Endothelial cell of umbilical vein (primary cell): ENCODE measurements at places on chromosomes 1 and 21.

- DNase-seq: peak; percentile 83
These were observed 130.4 kb downstream of the AK5 start for GRCh38 chr1:77412069-77412819.

GRCh38 chr1:172909606-172910326 lies 141.0 kb downstream of the TNFSF18 start:
- peak; percentile 97 for DNase-seq

GRCh38 chr1:12132078-12132477 lies 34.7 kb upstream of the TNFRSF1B start:
- no peak for DNase-seq

DNA sequence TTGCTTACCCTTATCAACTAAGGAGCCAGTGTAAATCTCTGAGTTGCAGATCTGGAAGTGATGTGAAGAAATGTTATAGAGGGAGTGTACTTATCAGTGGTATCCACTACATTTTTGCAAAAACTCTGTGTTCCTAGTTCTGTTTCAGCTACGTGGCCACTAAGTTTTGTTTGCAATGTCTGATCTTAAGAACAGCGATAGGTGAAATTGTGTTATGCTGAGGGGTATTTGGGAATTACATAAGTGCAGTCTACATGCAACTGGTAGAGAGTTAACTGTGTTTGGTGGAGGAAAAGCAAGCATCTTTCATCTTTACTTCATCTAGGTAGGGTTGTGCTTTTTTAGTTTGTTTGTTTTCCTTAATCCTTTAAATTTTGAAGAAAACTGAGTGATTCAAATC lies 198.8 kb upstream of the SGIP1 start:
- DNase-seq: peak; percentile 63

- no peak for DNase-seq
These were observed 10.0 kb downstream of the HES2 start for GRCh38 chr1:6409733-6410132.

DNA sequence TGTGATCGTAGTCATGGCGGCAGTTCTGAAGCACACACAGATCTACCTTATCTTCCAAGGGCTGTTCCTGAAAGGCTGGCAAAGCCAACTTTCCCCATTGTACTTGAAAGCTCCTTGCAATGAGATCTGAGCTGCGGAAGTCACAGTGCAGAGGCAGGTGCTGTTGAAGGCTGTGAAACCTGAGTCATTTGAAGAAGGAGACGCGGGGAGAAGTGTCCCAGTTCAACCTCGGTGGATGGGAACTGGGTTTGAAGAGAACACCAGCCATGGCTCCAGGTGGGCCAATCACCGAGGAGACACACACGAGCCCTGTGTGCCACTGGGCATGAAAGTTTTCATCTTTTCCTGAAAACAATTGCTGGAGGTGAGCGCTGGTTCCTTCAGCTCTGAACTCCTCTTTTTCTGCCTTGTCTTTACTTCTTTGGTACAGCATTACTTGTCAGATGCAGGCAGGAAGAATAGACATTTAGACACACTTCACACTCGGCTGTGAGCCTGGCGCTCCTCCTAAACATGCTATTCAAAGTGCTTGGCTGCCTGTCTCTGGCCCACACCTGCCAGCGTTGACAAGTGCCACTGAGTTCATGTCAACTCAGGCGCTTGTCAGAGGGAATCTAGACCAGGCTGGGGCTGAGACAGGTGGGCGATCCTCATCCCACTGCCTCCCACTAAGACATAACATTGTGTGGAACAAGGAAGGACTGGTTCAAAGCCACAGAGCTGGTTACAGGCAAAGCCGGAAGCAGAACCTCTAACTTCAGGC lies 25.7 kb upstream of the PDE9A start:
- no peak for DNase-seq

DNA sequence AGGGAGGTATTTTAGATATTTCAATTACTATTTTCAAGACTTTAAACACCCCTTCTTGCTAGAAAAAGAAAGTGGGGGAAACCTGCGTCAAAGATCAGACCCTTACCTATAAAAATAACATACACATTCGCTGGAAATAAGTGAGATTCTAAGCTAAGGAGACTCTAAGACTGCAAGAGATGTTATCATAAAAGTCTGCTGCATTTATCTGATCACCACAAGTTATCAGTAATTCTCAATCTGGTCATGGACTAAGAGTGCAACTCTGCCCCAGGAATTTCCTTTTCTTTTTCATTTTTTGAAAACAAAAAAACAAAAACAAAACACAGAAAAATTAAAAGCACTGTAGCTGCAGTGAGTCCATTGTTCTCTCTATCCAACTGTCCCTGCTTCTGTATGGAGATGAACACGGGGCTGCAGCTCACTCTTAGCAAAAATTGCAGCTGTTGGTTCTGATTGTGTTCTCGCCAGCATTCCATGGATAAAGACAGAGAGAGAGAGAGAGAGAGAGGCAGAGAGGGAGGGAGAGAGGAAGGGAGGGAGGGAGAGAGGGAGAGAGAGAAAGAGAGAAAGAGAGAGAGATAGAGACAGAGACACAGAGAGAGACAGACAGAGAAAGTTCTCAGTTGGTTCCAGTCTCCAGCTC lies 14.1 kb downstream of the XKR8 start:
- DNase-seq: no peak

GRCh38 chr1:77468257-77468948 lies 186.6 kb downstream of the AK5 start:
- DNase-seq: no peak

DNA sequence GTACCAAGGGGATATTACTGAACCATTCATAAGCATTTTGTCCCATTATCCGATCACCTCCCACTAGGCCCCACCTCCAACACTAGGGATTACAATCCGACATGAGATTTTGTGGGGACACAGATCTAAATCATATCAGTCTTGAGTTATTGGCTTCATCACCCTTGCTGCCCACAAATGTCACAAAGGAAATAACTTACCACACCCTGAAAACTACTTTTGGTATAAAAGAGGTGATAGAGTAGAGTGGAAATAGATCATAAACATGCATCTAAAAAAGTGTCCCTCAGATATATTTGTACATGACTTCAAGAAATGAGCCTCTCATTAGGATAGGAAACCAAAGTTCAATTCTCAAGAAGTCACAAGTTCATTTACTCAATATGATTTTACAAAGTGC lies 22.6 kb upstream of the FCRL3 start:
- DNase-seq: no peak

DNA sequence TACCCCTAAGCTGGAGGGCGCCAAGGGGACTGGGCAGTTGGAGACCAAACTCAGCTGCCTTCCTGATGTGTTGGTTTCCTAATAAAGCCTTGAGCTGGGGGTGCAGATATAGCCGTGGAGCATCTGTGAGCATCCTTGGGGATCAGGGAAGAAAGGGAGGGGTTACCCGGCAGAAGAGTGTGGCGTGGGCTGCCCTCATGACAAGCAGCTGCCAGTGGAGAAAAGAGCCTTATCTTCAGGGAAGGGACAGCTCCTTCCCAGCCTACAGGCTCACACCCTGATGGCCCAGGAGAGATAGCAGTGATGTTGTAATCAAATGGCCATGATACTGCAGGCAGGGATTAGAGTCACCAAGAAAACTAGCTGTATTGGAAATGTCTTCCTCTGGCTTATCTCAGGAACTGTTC lies 10.8 kb upstream of the NFASC start:
- DNase-seq: no peak

- peak; percentile 47 for DNase-seq
These were observed 13.1 kb downstream of the IL6R start for GRCh38 chr1:154418062-154418921.

DNA sequence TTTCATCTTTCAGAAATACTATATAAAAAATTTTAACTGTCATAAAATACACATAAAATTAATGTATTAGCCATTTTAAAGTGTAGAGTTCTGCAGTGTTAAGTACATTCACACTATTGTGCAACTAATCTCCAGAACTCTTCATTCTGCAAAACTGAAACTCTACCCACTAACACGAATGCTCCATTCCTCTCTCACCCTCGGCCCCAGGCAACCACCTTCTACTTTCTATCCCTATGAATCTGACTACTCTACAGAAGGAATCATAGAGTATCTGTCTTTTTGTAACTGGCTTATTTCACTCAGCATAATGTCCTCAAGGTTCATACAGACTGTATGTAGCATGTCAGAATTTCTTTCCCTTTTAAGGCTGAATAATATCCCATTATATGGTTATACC lies 43.4 kb downstream of the LTN1 start:
- DNase-seq: no peak

GRCh38 chr1:225044258-225044657 lies 114.8 kb downstream of the DNAH14 start:
- DNase-seq: no peak

GRCh38 chr1:38508232-38508631 lies 351.3 kb downstream of the RRAGC start:
- no peak for DNase-seq

GRCh38 chr1:56401191-56401590 lies 178.2 kb downstream of the PLPP3 start:
- DNase-seq: no peak

DNA sequence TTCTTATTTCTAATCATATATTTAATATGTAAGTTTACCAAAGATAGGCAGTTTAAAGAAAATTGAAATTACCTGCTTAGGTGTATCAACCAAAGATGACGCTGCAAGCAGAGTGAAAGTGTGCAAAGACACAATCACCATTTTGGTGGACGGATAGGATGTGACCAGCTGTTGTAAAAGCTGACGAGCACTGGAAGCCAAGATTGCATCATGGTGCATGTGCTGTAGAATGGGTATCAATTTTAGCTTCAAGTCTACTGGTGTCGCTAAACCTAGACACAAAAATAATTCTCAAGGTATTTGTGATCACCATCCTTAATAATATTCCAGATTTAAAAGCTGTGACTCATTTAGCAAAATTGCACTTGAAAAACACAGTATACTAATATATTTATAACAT lies 28.2 kb downstream of the INTS7 start:
- no peak for DNase-seq

DNA sequence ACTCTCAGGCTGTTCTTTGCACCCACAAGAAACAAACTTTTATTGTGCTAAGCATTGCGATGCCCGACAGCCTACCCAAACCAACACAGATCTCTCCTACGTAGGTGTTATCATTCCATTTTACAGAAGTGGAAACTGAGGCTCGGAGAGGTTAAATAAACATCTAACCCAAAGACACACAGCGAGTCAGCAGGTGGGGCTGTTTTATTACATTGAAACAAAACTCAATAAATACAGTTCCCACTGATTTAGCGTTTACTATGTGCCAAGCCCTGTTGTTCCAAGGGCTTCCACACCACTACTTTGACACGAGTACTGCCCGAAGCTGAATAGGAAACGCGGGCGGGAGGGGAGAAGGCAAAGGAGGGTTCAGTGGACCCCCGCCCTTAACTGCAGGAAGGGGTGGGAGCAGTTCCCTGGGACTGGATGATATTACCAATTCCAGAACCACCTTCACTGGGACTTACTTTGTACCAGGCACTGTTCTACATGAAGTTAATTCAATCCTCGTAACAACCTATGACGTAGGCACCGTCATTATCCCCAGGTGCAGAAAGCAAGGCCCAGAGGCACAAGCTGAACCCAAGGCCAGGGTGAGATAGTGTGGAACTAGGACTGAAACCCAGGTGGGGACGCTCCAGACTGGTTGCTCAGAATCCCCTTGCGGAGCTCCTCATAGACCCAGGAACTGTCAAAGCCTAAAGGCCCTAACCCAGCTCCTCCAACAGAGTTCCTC lies 19.3 kb upstream of the ALDH4A1 start:
- DNase-seq: peak; percentile 44

- DNase-seq: no peak
These were observed 15.4 kb upstream of the CD2 start for GRCh38 chr1:116738673-116739370.

DNA sequence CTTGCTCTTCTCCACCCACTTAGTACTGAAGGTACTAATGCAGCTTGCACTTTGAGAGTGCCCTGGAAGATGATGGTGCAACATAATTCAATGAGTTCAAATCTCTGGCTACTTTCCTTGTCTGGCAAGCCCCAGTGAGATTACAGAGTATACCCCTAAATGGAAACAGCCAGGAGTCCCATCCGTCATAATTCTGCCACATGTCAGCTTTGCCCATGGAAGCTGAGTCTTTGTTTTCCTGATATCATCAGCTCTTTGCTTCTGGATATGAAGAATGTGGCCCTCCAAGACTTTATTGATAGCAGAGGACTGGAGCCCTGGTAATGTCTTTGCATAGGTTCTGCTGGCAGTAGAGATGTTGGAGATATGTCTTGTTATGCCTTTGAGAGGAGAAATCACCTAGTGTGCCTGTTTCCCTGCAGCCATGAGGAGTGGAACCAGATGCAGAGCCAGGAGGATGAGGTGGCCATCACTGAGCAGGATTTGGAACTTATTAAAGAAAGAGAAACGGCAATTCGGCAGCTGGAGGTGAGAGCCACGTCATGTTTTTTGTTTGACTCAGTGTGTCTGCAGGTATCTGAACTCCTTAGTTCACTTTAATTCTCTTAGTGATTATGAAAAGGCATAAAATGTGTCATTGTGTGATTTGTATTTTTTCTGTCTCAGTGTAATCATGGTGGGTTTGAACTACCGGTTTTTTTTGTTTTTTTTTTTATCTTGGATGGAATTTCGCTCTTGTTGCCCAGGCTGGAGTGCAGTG lies 18.7 kb upstream of the PPP1R8 start:
- DNase-seq: no peak

DNA sequence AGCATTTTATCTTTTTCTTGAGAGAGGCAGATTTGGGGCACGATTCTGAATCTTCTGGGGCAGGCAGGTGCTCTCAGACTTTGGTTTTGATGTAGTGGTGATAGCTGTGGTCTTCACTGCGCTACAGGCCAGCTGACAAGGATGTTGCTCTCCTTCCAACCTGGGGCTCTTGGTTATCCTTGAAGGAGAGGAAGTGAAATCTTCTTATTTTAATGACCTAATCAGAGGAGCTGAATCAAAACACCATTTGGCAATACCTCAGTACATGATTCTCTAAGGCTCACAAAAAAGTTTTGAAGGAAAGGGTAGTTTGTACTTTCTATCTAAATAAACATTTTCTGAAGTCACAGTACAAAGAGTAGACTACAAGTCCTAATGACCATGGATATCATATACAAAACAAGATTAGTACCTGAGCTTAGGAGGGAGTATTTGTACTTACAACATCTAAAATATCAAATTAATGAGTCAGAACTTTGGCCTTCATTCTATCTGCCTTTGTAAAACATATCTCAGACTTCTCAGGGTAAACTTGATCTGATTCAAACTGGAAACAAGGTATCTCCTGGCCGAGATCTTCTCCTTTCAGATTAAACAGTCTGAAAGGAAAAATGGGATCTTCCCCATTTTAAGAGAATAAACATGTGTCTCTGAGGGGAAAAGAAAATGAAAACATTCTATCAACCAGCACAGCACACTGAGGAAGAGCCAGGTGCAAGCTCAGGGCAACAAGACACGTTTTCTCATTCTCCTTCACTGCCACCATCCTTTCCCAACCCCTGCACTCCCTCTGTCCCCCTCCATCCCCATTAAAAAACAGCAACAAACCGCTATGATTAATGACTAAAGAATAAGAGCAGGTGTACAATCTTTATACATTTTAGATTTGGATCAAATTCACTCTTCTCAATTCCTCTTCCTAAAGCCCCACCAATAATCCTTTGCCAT lies 69.2 kb downstream of the SH3GLB1 start:
- peak; percentile 32 for DNase-seq
